ENCODE measurements at places on chromosomes 12 and 14.

DNA sequence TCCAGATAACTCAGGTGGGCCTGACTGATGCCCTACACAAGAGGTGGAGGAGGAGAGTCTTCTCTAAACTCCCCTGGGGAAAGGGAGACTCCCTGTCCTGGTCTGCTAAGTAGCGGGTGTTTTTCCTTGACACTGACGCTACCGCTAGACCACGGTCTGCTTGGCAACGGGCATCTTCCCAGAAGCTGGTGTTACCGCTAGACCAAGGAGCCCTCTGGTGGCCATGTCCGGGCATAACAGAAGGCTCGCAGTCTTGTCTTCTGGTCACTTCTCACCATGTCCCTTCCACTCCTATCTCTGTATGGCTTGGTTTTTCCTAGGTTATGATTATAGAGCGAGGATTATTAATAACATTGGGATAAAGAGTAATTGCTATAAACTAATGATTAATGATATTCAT is 965.5 kb downstream of the TMEM121 start:
- DNase-seq, result peak; percentile 1

DNA sequence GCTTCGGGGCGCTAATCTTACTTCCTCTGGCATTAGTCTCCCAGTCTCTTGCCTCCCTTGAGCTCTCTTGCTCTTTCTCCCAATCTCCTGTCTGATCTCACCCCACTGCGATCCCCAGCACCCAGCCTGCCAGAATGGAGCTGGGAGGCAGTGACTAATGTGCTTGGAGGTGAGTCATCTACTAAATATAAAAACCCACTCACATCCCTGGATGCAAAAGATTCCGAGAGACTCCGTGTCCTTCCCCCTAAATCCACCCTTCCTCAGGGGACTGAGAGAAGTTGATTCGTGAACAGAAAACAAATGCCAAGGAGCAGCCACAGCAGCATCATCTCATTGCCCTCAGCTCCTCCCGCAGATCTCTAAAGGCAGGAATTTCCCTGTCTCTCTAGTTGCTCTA is 45.7 kb upstream of the KCNA5 start:
- DNase-seq, result peak; percentile 94

GRCh38 chr12:123122626-123123025 is 28.3 kb downstream of the PITPNM2 start:
- DNase-seq, result no peak

- no peak for DNase-seq
Measured at GRCh38 chr12:120961604-120962531, 16.5 kb upstream of the HNF1A start.

DNA sequence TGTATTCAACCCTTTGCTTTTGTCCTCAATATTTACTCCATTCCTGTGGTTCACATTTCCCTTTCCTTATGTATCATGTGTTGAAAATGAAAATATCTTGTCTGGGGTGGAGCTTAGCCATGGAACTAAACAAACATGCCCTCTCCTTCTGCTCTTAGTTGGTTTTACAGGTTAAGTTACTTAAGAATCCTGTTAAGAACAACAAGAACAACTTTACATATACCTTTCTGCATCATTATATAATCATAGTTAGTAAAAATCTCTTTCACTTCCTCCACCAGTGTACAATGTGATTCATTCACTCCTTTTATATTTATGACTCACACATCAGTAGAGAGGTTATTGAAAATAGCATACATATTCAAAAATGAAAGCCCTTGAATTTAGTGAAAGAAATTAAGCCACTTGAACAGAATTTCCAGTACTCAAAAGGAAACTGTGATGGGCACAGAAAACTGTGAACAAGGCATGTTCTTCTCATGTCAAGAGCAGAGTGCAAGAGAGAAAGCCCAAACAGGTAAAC is 307.7 kb downstream of the CCDC91 start:
- DNase-seq, result peak; percentile 28
